T-helper 1 cell (primary cell): ENCODE measurements at places on chromosomes 3 and 15.
A peak's percentile ranks its signal among the peaks of the same experiment; 100 is the strongest.

GRCh38 chr3:17553080-17553479, 189.4 kb downstream of the TBC1D5 start:
- no peak for DNase-seq

- no peak for DNase-seq
Observed at GRCh38 chr15:93088981-93089726, at the start of gene RGMA. Gene RGMA (minus strand): TSS chr15:93089211. CDS start chr15:93088932, 279 bp downstream.

DNA sequence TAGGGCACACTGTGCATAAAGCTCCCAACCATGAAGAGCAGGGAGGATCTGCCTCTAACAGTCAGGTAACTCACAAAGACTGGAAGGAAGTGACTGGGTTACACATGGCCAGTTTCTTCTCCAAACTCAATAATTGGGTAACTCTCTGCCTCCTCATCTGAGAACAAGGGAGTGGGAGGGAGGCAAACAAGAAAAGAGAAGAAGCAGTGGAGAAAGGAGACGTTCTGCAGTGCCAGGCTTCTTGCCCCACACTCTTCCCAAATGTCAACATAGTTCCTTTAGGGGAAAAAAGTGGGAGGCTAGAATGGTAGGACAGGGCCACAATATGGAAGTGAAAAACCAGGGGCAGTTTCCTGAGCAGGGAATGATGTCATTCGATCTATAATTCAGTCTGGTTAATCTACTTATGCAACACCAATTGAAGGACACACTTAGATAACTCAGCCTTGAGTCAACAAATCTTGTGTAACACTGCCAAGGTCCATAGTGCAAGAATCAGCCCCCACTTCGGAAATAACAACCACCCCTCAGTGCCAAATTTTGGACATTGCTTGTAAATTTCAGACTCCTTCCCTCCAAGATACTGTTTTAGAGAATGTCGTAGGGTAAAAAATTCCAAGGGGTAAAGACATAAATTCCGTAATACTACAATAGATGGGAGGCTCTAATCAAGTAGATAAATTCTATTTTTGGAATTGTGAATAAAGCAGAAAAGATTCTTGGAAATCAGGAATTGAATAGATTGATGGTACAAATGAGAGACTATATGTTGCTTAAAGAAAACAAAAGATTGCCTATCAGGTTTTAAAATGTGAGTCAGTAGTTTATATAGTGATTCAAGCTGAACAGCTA, 143.0 kb downstream of the LPP start:
- DNase-seq: no peak

DNA sequence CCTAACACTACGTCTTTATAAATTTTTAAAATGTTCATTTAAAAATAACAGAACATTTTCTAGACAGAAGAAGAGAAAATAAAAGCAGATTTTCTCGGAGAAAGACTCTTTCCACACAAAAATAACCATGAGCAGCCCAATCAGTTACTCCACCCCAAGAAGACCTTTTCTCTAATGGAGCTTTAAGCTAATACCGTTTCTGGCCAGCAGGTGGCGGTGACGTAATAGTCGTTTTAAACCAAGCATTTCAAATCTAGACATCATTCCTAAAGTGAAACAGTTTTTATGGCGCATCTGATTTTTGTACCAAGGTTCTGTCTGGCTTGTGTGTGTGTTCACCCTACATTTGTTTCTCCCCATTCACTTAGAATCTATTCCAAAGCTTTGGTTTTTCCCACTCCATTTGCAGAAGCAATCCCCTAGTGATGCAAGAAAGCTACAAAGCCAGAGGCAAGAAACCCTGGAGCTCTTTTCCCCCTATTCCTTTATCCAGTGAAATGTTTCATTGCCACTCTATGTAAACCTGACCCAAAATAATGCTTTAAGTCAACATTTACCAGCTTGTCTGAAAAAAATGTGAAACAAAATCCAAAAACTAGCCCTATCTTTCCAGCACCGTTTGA, 336.7 kb upstream of the IGF1R start:
- DNase-seq: peak; percentile 18

DNA sequence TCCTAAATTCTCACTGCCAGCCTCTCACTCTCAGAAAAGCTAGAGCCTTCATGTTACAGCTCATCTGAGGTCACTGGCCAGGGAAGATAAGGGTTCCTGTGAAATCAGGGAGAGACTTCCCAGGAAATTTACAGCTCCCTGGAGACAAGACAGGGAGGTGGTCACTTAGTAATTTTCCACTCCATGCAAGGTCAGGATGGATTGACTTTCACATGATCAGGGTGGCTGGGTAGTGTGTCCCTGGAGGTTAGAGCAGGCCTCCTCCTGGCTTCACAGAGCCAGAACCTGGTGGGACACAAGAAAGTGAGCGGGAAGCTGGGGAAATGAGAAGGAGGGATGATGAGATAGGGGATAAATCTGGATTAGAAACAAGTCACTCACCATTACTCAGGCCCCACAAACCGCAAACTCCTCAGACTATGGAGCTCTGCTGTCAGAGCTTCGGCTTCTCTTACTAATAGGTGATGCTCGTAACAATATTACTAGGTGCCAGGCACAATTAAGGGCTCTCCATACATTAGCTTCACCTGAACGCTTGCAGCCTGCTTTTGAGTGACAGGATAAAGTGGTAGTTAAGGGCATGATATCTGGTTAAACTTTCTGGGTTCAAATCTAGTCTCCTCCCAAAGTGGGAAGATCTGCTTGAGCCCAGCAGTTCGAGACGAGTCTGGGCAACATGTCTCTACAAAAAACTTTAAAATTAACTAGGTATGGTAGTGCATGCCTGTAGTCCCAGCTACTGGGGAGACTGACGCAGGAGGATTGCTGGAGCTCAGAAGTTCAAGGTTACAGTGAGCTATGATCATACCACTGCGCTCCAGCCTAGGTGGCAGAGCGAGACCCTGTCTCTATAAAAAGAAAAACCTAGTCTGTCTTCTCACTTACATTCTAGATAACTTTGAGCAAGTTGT, 24.9 kb downstream of the DUOX2 start:
- DNase-seq: no peak

GRCh38 chr3:188326111-188326510, 172.2 kb downstream of the LPP start:
- DNase-seq: no peak

- no peak for DNase-seq
Observed at GRCh38 chr15:45827275-45827674, 192.4 kb downstream of the SQOR start.

- DNase-seq: no peak
Observed at GRCh38 chr3:150083655-150084042, 113.0 kb upstream of the PFN2 start.

DNA sequence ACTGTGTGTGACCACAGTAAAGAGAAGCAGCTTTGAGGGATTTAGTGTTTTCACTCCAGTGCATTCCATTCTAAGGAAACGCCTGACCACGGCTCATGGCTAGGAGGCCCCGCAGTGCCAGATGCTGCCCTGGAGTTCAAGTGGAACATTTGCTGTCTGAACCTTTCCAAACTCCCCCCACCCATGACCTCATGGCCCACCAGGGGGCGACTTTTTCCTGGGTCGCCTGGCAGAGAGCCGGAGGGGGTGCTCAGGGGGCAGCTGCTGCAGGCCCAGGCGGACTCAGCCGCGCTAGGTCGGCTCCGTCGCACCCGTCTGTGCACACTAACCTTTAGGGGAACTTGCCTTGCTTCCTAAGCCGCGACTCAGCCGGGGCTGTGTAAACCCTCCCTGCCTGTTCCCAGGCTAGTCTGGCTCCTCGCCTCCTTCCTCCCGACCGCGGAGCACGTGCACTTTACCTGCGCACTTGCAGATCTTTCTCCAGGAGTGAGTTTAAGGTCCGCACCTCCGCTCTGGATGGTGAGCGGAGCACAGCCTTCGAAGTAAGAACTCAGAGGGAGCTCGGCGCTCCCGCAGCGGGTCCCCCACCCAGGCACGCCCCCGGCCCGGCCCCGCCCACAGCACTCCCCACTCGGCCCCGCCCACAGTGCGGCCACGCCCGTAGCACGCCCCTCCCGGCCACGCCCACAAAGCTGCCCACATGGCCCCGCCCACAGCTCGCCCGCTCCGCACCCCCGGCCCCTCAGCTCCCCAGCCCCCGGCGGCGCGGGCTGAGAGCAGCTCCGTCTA, at the start of gene OCA2:
TSS of gene OCA2 (minus strand) at position 550 of the 789 bp plus-strand sequence. CDS start 17,441 bp downstream, outside the sequence.
- DNase-seq: peak; percentile 62

DNA sequence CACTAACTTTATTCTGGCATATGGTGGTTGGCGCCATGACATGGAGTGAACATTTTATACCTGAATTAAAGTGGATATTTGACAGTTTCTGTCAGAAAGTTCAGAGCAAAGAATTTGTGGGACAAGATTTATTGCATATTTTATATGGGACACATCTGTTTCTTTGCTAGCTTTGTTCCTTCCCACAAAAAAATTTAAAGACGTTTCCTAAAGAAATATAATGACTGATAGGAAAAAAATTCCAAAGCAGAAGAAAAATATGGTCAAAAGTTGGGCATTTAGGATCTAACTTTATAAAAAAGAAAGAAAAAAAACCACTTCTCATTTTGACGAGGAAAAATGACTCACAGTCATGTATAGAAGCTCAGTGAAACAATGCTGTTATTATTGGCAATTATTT, 101.6 kb downstream of the GREM1 start:
- DNase-seq: no peak

DNA sequence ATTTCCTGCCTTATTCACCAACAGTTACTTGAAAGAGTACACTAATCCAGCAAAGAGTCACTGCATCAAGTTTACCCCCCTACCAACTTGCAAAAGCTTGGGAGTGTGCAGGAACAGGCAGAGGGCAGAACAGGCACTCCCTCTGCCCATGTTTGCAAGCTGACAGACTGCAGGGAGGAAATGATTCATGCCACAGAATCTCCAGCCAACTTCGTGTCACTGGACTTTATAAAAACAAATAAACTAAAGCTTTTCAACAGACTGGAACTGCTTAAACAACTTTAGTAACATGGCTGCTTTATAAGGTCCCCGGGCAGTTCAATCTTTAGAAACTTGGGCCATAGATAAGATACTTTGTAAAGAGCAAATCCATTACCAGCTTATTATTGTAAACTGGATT, 129.5 kb downstream of the THRB start:
- no peak for DNase-seq

GRCh38 chr15:57284535-57284934, 91.8 kb upstream of the CGNL1 start:
- DNase-seq: no peak

GRCh38 chr3:151107701-151108100, 22.2 kb downstream of the MED12L start:
- no peak for DNase-seq

GRCh38 chr3:194485468-194485880, 1.3 kb downstream of the ATP13A3 start:
- DNase-seq: no peak

DNA sequence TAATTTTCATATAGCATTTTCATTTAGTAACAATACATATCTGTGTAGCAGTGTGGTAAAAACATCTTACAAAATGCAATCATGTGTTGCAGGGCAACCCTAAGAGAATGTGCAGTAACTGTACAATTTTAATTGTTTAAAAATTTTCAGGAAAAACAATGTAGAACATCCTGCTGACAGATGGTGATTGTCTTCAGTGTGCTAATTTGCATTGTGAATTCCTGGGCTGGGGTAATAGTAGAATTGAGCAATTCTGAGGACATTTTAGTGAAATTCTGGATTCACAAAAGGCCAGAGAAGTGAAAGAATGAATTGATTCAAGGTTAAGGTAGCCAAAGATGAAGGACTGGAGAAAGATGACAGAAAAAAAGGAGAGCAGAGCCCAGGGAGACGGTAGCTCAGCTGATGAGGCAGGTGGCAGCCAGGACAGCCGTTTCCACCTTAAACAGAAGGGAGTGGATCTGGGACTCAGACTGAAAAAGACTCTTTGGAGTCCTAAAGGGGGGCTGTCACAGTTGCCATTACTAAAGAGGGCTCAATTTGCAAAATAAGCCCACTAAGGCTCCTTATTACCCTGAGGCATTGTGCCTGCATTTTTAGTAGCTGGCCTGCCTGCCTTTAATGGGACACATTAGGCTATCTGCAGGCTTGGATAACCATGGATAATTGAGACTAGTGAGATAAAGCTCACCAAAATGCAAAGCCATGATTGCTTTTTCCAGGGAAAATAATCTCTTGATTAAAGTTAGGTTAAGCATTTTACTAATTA, 8.6 kb downstream of the MAP3K13 start:
- no peak for DNase-seq

GRCh38 chr3:87855616-87856015, 203.2 kb downstream of the CGGBP1 start:
- DNase-seq: no peak

GRCh38 chr15:67433495-67434099, 87.3 kb upstream of the C15orf61 start:
- DNase-seq: no peak

DNA sequence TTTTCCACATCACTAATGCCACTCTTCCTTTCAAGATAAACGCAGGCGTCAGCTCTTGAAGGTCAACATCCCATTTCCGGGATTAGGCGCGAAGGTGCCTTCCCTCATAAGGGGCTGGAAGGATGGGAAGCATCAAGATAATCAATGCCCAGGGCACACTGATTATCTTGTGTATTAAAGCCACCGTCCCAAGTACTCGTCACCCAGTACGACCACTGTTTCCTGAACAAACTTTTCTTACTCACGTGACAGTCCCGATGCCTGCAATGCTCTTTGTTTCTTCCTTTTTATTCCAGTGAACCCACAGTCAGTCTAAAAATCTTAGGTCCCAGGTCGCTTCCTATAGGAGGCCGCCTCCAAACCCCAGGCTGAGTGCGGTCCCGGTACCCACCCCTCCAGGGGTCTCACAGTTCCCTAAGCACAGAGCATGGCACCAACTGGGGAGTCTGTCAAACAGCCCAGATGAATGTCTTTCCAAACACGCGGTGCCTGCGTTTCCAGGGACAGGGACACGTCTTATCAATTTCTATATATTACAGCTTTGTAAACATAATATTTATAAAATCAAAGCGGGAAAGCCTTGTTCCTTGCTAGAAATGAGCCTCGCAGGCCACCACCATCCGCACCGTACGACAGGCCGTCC, 589 bp downstream of the ANAPC13 start:
- DNase-seq: no peak

- no peak for DNase-seq
Observed at GRCh38 chr3:3907023-3907422, 107.8 kb downstream of the LRRN1 start.

DNA sequence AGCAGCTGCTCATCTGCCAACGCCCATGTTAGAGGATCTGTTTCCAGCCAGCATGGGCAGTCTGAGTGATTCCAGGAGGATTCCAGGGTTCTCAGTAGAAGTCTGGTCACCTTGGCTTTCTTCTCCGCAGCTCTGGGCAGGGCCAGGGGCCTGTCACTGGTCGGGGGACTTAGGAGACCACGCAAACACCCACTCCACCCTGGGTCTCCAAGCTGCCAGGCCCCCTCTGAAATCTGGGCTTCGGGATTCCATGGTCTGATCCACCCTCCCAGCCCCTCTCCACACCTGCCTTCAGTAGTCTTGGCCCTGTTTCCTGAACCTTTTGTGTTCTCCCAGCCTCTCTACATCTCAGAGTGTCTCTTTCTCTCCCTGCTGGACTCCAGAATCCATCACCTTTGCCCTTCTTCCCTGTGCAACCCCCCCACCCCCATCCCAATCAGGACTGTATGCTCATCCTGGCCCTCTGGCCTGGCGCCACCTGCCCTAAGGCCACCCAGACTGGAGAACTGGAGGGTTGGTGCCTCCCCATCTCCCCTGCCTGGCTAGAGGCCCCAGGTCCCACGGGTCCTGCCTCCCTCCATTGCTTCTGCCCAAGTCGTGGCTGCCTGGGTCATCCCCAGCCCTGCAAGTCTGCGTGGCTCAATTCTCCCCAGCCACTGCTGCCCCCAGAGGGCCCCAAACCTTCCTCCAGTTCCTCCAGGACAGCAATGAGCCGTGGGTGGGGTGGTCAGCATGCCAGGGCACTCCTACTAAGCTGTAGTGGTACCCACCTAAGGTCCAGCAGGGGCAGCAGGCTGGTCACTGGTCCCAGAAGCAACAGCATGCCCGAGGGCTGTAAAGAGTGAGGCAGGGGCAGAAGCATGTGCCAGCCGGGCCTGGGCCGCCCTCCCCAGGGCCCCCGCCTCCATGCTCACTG, 102.8 kb downstream of the TBC1D2B start:
- no peak for DNase-seq
